ENCODE measurements at places on chromosomes 7 and 10.

DNA sequence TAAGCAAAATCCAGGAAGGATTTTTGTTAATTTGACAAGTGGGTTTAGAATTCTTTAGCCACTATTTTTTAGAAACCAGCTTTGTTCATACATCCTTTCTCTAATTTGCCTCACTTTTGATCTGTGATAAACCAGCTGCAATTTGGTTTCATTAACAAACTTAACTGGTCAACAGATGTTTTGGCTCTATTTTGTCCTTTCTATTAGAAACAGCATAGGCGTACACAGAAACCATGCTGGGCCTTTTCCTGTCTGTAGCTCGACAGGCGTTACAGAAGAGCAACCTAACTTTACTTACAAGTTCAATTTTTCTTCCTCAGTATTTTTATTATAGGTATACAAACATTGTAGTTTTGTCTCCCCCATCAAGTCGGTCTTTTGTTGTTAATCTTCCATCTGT lies 28.2 kb downstream of the KAT6B start:
- DNase-seq: no peak

DNA sequence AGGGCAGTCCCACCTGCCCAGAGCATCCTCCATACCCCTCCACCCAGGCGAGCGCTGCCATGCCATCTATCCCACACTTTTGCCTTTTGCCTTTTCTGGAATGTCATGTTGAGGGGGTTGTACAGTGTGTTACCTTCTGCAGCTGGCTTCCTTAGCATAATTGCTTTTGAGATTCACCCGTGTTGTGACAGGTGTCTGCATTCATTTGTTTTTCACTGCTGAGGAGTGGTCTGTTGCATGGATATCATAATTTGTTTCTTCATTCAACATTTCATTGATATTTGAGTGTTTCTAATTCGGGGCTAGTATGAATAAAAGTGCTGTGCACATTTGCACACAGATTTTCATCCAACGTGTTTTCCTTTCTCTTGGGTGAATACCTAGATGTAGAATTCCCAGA lies 353.9 kb downstream of the PAXIP1 start:
- DNase-seq: no peak

DNA sequence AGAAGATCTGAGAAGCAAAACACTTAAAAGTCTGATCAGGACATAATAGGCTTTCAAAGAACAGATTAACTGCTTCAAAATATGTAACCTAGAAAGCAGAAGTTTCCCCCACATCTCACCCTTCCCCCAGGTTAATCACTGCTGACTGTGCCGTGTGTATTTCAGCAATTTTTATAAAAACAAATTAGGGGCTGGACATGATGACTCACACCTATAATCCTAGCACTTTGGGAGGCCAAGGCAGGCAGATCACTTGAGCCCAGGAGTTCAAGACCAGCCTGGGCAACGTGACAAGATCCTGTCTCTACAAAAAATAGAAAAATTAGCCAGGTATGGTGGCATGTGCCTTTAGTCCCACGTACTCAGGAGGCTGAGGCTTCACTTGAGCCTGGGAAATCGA lies 67.6 kb upstream of the GATA3 start:
- no peak for DNase-seq

GRCh38 chr7:55128693-55129394 lies 110.0 kb downstream of the EGFR start:
- DNase-seq: no peak

Data from stimulated activated CD8-positive, alpha-beta memory T cell treated with anti-CD3 and anti-CD28 coated beads, Interleukin-4, amount 100 ng/mL, for 4 hours (primary cell).